Foreskin keratinocyte (primary cell): ENCODE measurements at places on chromosomes 7 and 10. TPM values are rescaled to one million over a fixed set of nuclear protein-coding genes. Genes with fewer than 3 reads are reported as not detected.

GRCh38 chr10:3090388-3090787, 23.0 kb downstream of the PFKP start:
- no peak for DNase-seq

DNA sequence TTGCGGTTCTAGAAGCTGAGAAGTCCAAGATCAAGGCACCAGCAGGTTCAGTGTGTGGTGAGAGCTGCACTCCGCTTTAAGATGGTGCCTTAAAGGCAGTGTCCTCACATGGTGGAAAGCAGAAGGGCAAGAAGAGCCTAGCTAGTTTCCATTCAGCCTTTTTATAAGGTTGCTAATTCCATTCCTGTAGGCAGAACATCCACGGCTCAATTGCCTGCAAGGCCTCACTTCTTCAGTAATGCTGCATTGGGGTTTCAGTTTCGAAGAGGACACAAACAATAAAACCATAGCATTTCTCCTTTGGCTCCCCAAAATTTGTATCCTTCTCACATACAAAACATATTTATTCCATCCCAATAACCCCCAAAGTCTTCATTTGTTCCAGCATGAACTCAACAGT, 109.5 kb upstream of the KCND2 start:
- no peak for DNase-seq

DNA sequence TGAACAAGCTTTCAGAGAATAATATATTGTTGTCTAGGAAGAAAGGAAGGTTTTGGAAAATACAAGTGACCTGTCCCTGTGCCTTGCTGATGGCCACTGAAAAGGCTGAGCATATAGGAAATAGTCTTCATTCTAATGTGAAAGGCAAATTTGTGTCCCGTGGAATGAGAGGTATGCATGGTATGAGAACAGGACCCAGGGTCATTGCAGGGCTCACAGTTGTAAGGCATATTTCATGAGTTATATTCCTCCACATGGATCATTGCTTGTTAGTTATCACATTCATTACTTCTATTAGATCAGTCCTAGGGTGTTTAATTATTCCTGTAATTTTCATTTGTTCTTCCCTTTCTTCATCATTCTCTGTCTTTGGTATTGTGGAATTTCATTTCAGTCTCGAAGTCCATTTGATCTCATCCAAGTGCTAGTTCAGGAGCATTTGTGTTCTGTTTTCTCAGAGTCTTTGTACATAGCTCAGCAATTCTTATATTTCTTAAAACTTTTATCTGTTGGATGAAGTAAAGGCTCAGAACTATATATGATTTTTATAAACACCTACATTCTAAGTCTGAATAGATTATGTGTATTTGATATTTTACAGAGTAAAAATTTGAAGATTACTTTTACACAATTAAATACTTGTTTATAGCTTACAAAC, 39.4 kb upstream of the ARHGAP21 start:
- peak; percentile 7 for DNase-seq

The FMC1 gene
- polyA plus RNA-seq, result 8.0 and 8.6 TPM in 2 replicates

DNA sequence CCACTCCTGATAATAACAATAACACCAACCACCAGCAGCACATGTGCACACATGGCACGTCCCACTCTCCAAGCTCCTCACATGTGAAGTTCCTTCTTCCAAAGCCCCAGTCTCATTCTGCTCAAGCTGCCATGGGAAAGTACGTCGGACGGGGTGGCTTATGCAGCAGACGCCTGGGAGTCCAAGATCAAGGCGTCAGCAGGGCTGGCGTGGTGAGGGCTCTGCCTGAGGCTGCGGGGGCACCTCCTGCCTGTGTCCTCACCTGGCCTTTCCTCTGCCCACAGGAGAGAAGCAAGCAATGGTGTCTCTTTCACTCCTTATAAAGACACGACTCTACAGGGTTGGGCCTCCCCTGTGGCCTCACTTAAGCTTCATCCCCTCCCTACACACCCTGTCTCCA, 68.8 kb upstream of the INSIG1 start:
- no peak for DNase-seq
